ENCODE measurements at places on chromosomes 3 and 15.

DNA sequence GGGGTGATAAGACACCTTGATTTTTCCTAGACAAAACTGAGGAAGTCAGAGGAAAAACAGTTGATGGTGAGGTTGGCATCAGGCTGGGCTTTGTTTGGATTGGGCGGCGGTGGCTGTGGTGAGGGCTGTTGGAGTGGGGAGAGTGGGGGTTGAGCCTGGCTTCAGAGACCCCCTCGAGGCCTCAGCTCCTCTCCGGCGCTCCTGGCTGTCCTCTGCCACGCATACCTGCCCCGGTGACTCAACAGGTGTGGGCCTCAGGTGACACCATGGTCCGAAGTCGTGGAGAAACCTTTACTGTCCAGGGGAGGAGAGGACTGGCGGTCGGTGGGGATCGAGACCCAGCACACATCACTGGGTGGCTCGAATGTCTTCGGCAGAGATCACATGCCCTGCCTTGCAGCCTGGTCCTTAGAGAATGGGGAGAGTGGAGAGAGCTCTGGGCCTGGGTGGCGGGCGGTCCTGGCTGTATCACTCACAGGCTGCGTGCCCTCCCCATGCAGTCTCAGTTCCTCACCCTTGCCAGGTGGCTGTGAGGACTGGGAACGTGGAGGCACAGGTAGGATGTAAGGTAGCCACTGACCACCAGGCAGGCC, 2.6 kb downstream of the APBA2 start:
- DNase-seq: no peak

DNA sequence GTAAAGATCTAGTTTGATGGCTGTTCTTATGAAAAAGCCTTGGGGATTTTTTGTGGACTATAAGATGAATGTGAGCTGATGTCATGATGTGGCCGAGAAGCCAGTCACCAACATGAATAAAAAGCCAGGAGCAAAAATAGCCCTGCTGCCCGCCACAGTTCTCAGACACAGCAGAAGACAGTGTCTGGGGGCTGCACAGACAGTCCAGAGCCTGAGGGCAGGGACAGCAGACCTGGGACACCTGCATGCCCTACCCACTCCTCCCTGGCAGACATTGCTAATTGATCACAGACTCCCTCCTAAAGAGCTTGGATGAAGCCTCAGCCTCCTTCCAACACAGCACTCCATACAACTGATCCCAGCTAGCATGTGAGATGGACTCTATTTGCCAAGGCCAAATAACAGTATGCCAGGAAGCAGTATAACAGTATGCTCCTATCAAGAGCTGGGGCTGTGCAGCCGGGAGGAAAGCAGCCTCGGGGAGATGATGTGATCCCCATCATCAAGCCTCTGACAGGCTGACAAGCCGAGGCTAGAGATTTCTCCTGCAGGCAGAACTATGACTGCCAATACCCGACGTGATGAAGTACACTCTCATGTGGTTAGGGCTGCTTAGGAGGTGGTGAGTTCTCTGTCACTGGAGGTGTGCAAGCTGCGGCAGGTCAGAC, 105.4 kb upstream of the RPL32 start:
- no peak for DNase-seq

DNA sequence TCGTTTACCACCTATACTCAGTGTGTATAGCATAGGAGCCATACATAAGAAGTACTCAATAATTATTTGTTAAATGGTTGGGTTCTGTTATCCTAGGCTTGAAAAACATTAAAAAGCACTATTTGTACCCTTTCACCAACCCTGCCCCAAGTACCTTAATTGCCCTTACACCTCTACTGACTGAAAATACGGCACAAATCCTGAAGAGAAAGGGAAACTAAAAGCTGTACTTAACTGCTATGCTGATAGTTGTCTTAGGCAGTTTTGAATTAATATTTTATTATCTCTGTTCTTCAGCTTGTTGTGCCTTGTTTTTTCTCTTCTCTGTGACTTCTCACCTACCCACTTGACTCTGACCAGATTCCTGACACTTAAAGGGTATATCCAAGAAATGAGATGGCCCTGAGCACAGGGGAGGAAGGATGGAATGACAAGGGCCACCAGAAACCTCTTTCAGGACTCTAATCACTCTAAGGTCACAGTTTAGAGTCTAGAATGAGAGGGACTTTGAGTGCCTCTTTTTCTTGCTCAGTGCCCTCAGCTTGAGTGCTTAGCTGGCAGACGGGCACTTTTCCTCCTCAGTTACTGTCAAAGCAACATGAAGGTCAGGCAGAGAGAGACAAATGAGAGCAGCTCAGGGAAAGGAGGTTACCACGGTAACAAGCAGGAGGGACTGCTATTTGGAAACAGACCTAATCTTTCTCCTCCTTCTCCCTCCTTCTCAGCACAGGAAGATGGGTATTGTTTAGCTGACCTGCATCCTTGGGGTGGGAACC, 136.5 kb downstream of the ZNF609 start:
- peak; percentile 29 for DNase-seq

DNA sequence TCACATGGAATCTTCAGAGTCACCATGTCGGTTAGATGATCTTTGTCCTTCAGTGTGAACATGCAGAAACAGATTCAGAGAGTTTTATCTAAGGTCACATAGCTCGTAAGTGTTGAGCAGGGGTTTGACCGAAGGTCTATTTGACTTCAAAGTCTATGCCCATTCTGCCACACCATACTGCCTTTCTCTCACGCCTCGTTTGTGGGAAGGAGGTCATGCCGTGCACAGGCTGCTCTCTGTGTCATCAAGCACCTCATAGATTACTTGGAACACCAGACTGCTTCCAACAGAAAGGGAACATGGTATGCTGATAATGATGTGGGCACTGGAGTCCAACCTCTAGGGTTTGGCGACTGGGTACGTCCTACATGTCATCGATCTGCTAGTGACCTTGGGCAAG, 128.8 kb downstream of the SV2B start:
- no peak for DNase-seq

GRCh38 chr3:81760215-81760614, 1.2 kb downstream of the GBE1 start:
- DNase-seq: no peak
